Dermis blood vessel endothelial cell (primary cell): ENCODE measurements at places on chromosomes 12 and 14. TPM values are rescaled to one million over a fixed set of nuclear protein-coding genes. Genes with fewer than 3 reads are reported as not detected.

ARHGAP9 gene
- not detected in 2 replicates for total RNA-seq

ITGA5 gene
- 567 and 846 TPM in 2 replicates for total RNA-seq

CFAP54 gene
- 8.3 and 13.1 TPM in 2 replicates for total RNA-seq

HOXC10 gene
- total RNA-seq = 0.28 and 0.85 TPM in 2 replicates

KLRG1 gene
- total RNA-seq = 0.68 and 0.70 TPM in 2 replicates

DBX2 gene
- not detected in 2 replicates for total RNA-seq

IL25 gene
- not detected in 2 replicates for total RNA-seq

SLC5A8 gene
- not detected in 2 replicates for total RNA-seq

GPR84 gene
- total RNA-seq = under 0.01 and 0.05 TPM in 2 replicates

FOXN4 gene
- not detected in 2 replicates for total RNA-seq

TNFRSF1A gene
- 58.9 and 67.6 TPM in 2 replicates for total RNA-seq

RHOJ gene
- 76.3 and 115 TPM in 2 replicates for total RNA-seq

TSPAN8 gene
- 0.23 TPM in 1 of 2 replicates, not detected in the other for total RNA-seq

FLVCR2 gene
- 10.6 and 15.8 TPM in 2 replicates for total RNA-seq

SARNP gene
- 93.8 and 113 TPM in 2 replicates for total RNA-seq

VSX2 gene
- not detected in 2 replicates for total RNA-seq

CLEC14A gene
- 303 and 344 TPM in 2 replicates for total RNA-seq

TAS2R13 gene
- total RNA-seq = 0.84 and 1.0 TPM in 2 replicates

STXBP6 gene
- total RNA-seq = 4.9 and 18.9 TPM in 2 replicates

NPAS3 gene
- 0.05 TPM in 1 of 2 replicates, not detected in the other for total RNA-seq

VDR gene
- total RNA-seq = under 0.01 and 0.47 TPM in 2 replicates

DIO2 gene
- 0.51 TPM in 1 of 2 replicates, not detected in the other for total RNA-seq

NKX2-1 gene
- not detected in 2 replicates for total RNA-seq

GPHB5 gene
- not detected in 2 replicates for total RNA-seq

SPX gene
- total RNA-seq = 0.05 and 0.51 TPM in 2 replicates

TAS2R46 gene
- 2.4 and 3.6 TPM in 2 replicates for total RNA-seq

RND1 gene
- total RNA-seq = 3.4 and 10.9 TPM in 2 replicates

CLEC2A gene
- not detected in 2 replicates for total RNA-seq

APOF gene
- not detected in 2 replicates for total RNA-seq

ARF6 gene
- 64.7 and 66.6 TPM in 2 replicates for total RNA-seq

ASB2 gene
- total RNA-seq = 0.05 TPM in 1 of 2 replicates, not detected in the other

CYP27B1 gene
- 0.17 and 0.47 TPM in 2 replicates for total RNA-seq
